ENCODE measurements at places on chromosomes 16 and 17. TPM values are rescaled to one million over a fixed set of nuclear protein-coding genes. Genes with fewer than 3 reads are reported as not detected.

The TAT gene
- not detected for total RNA-seq

The CDH1 gene
- total RNA-seq = not detected

The SLC52A1 gene
- not detected for total RNA-seq

- DNase-seq = no peak
These were observed 5.5 kb upstream of the ZNF750 start for GRCh38 chr17:82845163-82845807.

GRCh38 chr17:55664287-55664686 lies 58.4 kb downstream of the TMEM100 start:
- DNase-seq = no peak

GRCh38 chr17:8056232-8056975 lies 17.5 kb downstream of the ALOX15B start:
- peak; percentile 29 for DNase-seq

DNA sequence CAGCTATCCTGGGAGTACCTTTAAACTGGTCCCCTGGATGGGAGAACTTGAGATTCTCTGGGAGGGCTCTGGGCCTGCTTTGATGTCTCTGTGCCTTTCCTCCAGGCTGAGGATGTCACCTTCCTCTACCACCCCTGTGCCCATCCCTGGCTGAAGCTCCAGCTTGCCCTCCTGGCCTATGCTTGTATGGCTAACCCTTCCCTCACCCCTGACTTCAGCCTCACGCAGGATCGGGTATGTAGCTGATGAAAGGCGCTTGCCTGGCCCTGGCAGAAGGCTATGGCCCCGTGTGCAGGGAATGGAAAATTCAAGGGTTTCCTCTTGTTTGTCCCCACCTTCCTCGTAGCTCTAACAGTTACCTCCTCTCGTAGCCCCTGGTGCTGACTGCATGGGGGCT lies 3.0 kb downstream of the TP53I13 start:
- no peak for DNase-seq

GRCh38 chr17:82204831-82205719 lies 7.6 kb downstream of the CCDC57 start:
- peak; percentile 83 for DNase-seq
